ENCODE measurements at places on chromosomes 1 and 21. TPM values are rescaled to one million over a fixed set of nuclear protein-coding genes. Genes with fewer than 3 reads are reported as not detected.

GRCh38 chr1:37726751-37727585 lies 34.7 kb downstream of the CDCA8 start:
- DNase-seq: no peak

GRCh38 chr21:41786509-41786987 lies 19.7 kb upstream of the RIPK4 start:
- DNase-seq: no peak

DNA sequence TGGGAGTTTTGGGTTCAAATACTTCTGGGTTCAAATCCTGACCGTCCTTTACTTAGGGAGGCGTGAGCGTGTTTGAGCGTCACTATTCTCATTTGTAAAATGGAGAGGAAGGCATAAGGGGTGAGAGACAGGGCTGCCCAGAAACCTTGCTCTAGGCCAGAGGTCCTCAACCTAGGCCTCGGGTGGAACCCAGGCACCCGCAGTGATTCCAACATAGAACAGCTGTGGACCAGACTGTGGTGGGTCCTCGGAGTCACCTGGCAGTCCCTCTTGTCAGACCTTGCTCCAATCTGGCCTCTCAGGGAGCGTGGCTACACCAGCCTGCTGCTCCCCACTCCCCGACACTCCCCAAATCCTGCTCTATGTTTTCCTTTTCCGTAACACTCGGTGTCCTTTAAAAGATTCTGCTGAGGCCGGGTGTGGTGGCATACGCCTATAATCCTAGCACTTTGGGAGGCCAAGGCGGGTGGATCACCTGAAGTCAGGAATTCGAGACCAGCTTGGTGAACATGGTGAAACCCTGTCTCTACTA lies 116.4 kb downstream of the PGBD5 start:
- no peak for DNase-seq

DNA sequence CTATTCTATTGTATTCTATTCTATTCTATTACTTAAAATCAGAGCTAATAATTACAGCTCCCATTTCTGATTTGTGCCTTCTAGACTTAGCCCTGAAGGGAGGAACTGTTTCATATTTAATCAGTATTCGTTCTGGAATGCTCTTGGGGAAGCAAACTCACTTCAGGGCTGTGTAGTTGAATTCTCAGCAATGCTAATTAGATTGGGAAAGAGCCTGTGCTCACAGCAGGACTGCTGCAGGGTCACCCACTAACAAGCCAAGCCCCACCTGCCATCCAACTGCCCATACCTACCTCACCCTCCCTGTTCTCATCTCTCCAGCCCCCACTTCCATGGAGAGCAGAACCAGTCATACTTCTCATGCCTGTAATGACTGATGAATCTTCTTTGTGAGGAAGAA lies 464.2 kb downstream of the PTPRU start:
- DNase-seq: no peak

- DNase-seq: no peak
Observed at GRCh38 chr1:69688193-69688592, 120.5 kb downstream of the LRRC7 start.

DNA sequence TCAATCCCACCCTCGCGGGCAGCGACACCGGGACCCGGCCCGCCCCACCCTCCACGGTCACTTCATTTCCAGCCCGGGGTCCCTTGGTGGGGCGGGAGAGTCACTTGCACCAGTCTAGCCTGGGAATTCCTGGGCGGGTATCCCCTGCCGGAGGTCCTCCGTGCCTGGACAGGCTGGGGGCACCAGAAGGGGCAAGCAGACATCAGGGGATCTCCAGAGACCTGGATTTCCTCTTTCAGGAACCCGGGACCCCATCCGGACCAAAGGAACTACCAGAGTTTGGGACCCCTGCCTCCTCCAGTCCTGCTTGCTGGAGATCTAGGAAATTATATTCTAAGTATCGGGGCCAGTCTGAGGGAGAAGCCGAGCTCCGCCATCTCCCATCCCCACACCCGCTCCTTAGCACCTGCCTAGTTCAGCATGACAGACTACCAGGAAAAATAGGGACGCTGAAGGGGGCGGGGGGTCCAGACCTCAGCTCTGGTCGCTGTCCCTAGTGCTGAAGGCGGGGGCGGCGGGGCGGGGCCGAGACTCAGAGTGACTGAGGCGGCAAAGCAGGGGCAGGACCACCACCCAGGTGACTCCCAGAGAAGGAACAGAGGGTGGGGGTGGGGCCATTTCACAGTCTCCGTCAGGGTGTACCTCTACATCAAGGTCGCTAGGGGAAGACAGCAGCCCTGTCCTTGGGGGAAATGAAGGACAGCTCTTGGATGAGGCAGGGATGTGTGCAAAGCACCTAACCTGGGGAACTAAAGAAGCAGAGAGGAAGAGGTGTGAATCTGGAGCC lies 832 bp downstream of the HCN3 start:
- no peak for DNase-seq

Gene LCE7A
- total RNA-seq: not detected

Gene MAP3K21
- total RNA-seq: 6.4 TPM

DNA sequence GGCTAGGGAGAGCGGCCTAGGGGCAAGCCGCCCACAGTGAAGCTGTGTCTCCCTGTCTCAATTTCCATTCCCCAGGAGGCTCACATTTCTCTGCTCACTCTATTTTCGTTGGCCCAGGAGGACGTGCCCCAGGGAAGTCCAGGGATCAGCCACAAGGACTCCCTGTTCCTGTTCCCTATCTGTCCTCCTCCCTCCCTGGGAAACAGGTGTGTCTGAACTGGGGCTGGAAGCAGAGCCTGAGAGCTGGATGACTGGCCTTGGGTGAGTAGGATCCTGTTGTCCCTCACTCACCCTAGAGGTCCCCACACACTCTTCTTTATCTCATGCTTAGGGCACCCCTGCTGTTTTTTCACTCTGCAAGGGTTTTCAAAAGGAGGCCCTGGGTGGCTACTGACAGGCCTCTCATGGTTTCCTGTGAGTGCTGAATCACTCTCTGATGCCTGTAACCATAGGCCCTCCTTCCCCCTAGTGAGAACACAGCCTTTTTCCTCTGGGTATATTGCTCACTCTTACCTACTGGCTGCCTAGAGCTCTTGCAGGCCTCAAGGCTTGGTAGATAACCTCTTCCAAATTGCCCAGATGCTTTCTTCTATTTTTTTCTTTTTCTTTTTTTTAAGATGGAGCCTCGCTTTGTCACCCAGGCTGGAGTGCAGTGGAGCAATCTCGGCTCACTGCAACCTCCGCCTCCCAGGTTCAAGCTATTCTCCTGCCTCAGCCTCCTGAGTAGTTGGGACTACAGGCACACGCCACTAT lies 3.3 kb upstream of the UTP11 start:
- no peak for DNase-seq

Gene TMEM79
- 64.9 TPM for total RNA-seq

- no peak for DNase-seq
Observed at GRCh38 chr1:163161337-163161736, 41.4 kb downstream of the RGS5 start.

DNA sequence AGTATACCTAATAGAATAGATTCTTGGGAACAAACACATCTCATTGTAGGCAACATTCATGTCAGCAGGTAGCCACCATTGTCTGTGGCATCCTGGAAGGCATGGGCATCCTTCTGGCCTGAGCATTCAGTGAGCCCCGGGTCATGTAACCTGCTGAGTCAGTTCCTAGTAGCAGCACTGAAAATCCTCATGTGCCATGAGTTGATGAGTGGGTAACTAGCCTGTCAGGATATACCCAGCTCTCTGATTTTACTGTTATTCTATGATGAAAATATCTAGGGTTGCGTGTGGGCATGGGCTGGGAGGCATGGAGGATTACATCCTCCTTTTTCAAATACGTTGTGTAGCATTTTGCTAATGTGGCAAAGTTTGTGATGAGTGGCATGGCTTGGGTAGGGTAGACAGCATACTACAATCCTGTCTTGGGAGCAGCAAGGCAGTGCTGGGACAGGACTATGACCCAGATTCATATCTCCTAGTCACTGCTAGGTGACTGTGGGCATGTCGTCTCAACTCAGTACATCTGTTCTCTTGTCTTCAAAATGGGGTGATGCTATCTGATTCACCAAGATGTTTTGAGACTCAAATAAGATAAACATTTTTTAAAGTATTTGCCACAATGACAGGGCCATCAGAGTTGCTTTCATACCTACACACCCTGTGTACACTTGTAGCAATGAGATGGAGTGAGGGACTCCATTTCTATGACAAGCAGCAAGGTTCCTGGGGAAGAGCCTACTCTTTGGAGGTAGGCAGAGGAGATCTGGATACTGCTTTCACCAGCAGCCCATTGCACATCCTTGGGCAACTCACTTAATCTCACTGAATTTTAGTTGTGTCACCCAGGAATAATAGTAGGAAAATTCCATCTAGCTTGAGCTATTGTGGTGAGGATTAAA lies 62.5 kb downstream of the CD58 start:
- DNase-seq: no peak

- no peak for DNase-seq
Observed at GRCh38 chr1:36352125-36352909, 28.9 kb upstream of the EVA1B start.

Gene SIM2
- total RNA-seq: 22.9 TPM

Gene FMO3
- 0.45 TPM for total RNA-seq

GRCh38 chr1:221437926-221438325 lies 304.0 kb downstream of the DUSP10 start:
- DNase-seq: no peak

Gene LCE3E
- 2.2 TPM for total RNA-seq

- DNase-seq: no peak
Observed at GRCh38 chr1:241857131-241857530, 9.1 kb downstream of the EXO1 start.

Gene DDAH1
- total RNA-seq: 6.1 TPM

Gene LDLRAD1
- not detected for total RNA-seq

GRCh38 chr1:76786222-76786621 lies 81.1 kb upstream of the ST6GALNAC5 start:
- no peak for DNase-seq
